ENCODE measurements at places on chromosomes 11 and 22. TPM values are rescaled to one million over a fixed set of nuclear protein-coding genes. Genes with fewer than 3 reads are reported as not detected.

GRCh38 chr22:22936915-22937656, 49.5 kb downstream of the IGLL5 start:
- no peak for DNase-seq

NXPE2 gene
- total RNA-seq = not detected

DNA sequence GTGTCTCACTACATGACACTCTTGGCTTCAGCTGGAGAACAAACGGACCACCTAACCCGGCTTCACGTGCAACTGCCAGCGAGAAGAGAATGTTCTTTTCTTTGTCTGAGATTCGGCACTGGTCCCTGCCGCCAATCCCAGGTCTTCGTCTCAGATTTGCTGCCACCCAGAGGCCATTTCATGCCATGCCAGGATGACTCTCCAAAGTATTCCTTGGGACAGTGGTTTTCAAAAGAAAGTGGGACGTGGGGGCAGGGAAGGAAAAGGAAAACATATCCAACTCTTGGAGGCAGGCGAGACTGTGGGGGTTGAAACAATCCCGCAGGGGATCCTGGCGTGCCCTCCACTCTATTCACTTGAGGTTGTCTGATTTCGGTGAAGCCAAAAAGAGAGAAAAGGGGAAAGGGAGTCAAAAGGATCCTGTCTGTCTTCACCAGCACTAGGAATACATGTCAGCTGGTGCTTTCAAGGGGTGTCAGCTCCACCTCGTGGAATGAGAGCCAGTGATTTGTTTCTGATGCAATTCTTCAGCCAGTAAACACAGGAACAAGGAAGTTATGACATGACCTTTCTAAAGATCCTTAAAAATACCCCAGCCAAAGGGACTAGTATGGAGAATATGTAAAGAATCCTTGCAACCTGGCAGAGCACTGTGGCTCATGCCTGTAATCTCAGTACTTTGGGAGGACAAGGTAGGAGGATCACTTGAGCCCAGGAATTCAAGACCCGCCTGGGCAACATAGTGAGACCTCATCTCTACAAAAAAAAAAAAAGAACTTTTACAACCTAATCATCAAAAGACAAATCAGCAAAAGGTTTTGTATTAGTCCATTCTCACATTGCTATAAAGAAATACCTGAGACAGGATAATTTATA, 41.0 kb upstream of the APLNR start:
- peak; percentile 84 for DNase-seq

LDHAL6A gene
- total RNA-seq = not detected

NPAS4 gene
- total RNA-seq = 0.89 TPM

DNA sequence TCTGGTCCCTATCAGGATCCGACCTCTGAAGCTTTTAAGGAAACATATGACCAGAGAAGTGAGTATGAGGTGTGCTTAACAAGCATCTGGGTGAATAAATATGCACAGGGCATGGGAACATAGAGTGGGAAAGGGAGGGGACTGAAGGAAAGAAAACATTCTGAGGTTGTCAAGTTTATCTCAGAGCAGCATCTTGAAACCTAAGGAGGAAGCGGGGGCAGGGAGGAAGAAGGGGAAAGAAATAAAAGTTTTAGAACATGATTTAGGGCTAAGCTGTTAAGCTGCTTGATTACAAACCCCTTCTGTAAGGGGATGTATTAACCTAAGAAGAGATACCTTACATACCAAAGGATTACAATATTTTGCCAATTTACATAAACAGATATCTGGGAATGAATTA, 24.0 kb upstream of the SC5D start:
- no peak for DNase-seq

RFPL1 gene
- not detected for total RNA-seq

DNA sequence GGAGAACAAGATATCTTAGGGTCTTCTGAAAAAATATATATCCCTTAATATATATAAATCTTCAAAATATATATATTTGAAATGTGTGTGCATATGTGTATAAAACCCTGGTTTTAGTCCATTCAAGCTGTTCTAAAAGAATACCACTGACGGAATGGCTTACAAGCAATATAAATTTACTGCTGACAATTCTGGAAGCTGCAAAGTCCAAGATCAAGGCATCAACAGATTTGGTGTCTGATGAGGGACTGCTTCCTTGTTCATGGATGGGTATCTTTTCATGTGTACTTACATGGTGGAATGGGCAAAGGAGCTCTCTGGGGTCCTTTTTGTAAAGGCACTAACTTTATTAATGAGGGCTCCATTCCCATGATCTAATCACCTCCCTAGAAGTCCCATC, 6.8 kb downstream of the NXPE2 start:
- no peak for DNase-seq

CASP5 gene
- 4.3 TPM for total RNA-seq

SCUBE2 gene
- 16.9 TPM for total RNA-seq

DNA sequence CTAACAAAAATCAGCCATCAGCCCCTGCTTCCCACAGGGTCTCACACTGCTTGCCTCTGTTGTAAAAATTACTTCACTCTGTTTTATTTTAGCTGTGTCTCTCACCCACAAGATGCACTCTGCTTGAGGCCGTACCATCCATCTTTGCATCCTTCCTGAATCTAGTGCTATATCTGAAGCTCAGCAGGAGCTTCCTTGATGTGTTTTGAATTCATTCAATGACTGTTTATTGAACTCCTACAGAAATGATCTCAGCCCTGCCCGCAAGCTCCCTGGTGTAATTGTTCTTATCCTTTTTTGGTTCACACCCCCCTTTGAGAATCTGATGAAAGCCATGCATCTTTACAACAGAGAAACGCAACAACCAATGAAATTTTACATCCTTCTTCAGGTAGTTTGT, 310.2 kb upstream of the ZC3H12C start:
- DNase-seq = no peak

DNA sequence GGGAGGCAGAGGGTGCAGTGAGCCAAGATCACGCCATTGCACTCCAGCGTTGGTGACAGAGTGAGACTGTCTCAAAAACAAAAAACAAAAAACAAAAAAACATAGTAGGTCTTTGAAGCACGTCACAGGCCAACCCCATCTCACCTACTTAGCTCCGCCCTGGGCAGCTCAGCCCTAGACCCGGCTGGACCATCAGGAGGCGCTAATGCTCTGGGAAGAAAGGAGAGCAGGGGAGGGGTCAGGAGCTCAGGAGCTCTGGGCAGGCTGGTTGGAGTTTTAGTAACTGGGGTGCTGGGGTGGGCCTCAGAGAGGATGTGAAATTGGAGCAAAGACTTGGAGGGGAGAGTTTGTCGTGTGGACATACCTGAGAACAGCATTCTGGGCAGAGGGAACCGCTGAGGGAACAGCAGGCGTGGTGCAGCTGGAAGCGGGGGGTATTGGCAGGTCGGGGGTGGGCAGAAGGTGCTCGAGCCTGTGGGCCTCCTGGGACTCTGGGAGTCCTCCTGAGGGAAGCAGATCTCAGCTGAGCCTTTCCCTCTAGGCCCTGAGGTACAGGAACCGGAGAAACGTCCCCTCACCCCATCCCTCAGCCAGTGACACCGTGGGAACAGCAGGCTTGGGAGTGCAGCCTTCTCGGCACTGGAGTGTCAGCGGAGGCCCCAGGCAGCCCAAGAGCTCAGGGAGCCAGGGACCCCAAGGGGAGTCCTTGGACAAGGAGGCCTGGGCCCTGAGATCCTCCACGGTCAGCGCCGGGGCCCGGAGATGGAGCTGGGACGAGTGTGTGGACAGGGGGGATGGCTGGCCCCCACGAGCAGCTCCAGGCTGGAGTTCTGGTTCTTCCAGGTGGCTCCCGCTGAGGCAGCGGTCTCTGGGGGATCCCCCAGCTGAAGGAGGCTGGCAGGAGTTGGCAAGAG, 2.2 kb upstream of the RPS6KA4 start:
- peak; percentile 57 for DNase-seq

- DNase-seq = peak; percentile 86
Observed at GRCh38 chr22:24175160-24175808, 6.0 kb upstream of the SUSD2 start.

OR8B8 gene
- total RNA-seq = not detected

DNA sequence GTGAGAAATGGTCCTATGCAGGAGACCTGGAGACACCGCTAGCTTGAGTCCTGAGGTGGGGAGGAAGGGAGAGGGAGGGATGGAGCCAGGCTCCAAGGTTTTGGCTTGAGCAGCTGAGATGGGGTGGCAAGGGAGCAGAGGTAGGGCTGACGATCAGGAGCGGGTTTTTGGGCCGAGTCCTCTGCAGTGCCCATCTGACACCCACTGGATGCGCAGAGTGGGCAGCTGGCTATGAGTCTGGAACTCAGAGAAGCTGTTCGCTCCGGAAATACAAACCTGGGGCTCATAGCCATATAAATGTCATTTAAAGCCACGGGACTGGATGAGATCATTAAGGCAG, 453 bp upstream of the MAFF start:
- no peak for DNase-seq

IGSF9B gene
- total RNA-seq = 14.9 TPM

CAPN5 gene
- total RNA-seq = 36.4 TPM

PEX26 gene
- total RNA-seq = 564 TPM

DNA sequence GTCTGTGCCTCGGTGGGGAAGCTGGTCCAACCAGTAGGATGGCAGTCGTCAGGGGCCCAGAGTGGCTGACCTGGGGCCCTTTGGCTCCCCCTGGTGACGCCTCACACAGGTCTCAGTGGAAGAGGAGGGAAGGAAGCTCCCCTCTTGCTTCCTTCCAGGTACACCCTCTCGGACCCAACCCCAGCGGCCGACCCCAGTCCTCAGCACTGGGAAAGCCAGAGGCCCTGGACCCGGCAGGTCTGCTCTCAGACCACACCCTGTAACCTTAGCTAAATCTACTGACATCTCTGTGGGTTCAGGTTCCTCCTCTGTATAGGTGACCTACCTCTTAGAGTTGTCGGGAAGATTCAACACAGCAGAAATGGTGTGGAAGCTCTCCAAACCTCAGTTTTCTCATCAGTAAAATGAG, 3.4 kb upstream of the SCUBE1 start:
- peak; percentile 76 for DNase-seq

DNA sequence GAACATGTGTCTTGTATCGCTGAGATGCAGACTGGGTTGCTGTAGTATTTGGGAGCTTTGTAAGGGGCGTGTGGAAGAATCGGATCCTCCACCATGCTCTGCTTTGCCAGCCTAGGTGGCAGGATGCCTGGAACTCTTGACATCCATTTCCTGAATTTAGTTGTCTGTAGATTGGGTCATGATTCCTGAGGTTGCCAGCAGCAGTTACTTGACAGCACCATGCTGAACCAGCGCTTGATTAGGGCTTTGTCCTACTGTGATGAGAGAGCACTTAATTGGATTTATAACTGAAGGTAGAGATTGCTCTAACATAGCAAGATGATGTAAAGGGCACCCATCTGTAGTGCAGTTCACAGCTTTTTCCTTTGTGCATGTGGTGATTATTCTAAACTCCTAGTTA, 75.6 kb upstream of the HORMAD2 start:
- DNase-seq = no peak

- peak; percentile 42 for DNase-seq
Observed at GRCh38 chr22:26922806-26923205, 265.4 kb downstream of the MIAT start.

NRXN2 gene
- total RNA-seq = not detected

DNA sequence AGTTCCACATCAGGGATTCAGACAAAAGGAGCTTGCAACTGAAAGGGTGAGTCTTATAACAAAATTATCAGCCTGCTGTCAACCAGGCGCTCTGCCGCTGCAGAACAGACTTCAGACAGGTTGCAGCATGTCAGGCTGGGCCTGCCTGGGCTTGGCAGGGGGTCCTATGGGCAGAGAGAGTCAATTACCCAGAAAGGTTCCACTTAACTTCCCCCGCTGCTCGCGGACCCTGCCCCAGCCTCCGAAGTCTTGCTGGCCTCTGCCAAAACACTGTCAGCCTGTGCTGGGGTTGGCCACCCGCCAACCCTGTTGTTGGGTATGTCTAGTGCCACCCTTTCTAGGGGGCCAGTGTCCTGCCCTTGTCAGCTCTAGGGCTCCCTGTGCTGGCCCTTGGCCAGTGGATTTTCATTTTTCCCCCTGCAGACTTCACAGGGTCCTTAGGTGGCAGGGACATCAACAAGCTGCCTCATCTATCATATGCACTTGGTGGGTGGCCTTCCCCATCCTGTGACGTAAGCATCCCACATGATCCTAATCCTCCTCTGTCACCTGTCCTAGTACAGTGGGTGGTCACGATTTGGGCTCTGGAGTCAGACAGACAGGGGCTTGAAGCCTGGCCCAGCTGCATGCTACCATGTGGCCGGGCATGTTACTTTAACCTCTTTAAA, 166.5 kb upstream of the CADM1 start:
- no peak for DNase-seq

DNA sequence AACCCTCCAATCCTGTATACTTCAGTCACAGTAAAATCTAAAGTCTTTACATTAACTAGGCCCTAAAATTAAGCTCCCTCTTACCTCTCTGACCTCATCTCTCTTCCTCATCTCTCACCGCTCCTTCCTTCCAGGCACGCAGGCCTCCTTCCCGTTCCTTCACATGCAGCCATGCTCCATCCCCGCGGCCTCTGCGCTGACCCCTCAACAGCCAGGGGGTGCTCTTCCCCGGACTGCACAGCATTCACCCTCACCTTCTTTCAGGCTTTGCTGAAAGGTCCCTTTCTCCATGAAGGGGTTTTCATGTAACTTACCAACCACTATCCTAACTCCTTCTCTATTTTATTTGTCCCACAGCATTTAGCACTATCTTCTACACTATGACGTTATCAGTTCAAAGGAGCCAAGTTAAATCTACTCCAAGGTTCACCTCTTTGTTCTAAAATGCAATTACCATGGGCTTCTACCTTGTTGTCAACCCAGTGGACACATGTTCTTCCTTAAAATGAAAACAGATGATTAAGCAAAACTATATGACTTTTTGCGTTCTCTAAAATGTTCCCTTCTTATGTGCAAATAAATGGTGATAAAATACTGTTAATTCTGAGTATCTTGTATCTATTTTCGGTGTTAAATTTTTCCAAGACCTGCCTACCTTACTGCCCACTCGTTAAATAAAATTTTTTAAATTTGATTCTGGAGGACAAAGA, 57.8 kb upstream of the APOA1 start:
- DNase-seq = no peak

DNA sequence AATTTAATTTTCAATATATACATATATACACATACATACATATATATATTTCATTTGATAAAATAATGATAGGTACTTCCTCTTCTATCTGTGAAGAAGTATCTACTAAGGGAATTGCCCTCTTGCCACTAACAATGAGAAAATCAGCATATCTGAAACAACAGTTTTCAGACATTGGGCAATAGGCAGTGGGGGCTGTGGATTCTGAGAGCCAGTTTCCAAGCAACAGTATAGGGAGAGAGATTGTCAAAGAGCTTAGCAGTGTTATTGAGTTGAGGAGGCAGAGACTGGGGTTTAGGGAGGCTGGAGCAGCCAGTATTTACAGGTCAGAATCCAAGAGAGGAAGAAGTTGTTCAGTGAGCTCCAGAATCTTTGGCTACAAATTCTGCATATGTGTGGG, 119.3 kb downstream of the ARFGAP2 start:
- no peak for DNase-seq

DNA sequence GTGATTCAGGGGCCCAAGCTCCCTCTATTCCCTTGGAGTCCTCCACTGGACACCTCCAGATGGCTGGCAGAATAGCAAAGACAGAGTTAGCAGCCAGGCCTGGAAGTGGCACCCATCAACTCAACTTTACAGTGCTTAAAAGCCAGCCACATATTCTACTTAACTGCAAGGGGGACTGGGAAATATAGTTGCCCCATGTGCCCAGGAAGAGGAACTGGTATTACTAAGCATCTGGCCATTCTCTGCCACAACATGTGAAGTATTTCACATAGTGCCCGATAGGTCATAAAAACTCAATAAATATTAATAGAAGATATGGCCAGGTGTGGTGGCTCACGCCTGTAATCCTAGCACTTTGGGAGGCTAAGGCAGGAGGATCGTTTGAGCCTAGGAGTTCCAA, 5.5 kb upstream of the IL10RA start:
- DNase-seq = no peak

DDI1 gene
- total RNA-seq = not detected

GRCh38 chr22:32758866-32759385, 42.6 kb upstream of the TIMP3 start:
- DNase-seq = no peak
